Left ventricle myocardium inferior (tissue), 1 donor: ENCODE measurements at places on chromosomes 5 and 9.
A peak's percentile ranks its signal among the peaks of the same experiment; 100 is the strongest.

GRCh38 chr9:962023-962422 lies 14.4 kb upstream of the DMRT3 start:
- no peak for DNase-seq

DNA sequence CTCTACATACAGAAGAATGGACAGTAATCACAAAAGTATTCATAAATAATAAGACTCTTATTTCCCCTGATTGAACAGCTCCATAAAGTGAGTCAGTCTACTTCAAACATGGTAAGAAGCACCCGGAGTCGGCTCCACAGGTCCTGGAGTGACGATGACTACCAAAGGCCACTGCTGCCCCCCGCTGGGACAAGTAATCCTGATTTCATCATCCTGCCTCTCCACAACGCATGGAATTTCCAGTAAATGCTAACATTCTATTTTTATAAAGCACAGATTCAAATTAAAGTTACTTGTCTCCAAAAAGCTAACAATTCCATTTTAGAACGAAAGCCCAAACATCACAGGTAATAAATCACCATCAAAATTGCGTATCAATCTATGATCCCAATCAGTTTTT lies 16.2 kb downstream of the ATPSCKMT start:
- no peak for DNase-seq

DNA sequence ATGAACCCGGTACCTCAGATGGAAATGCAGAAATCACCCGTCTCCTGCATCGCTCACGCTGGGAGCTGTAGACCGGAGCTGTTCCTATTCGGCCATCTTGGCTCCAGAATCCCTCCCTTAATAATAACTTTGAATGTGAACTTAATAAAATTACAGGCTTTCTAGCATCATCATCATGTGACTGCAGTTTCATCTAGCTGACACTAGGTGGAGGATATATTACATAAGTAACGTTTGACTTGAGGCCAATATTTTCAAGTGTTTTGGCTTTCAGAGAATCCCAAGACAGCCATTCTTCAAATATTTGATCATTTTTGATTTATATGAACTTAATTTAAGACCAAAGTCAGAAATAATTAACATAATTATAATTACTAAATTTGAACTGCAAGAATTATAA lies 474.9 kb upstream of the CDH10 start:
- no peak for DNase-seq

DNA sequence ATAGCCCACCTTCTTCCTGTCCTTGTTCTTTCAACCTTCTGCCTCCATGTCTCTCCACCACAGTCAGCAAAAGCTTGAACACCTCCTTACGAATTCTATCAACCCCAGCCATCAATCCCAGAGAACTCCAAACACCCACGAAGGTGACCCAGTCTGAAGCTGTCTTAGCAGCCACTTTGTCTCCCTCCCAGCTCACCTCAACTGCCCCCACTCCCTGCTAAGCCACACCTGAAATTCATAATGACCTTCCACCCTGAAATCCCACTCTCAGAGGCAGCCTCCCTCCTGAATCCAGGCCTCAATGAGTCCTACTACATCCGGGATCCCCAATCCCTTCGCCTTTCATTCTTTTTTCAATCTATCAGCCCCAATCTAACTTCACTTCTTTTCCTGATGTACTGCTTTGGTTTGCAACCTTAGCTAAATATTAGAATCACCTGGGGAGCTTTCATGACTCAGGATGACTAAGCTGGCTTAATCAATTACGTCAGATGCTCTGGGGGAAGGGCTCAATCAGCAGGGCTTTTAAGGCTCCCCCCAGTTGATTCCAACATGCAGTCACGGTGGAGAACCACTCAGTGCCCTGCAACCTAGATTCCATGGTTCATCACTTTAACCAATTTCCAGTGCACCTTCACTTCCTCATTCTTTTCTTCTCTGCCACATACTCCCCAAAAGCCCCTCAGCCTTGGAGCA lies 32.2 kb downstream of the BHMT start:
- no peak for DNase-seq

GRCh38 chr5:35990941-35991611 lies at the start of gene UGT3A1:
Gene UGT3A1, minus strand, starts transcription at chr5:35991390. Its CDS starts 150 bp downstream, at chr5:35991240.
- DNase-seq: no peak

GRCh38 chr9:135762921-135763320 lies 60.9 kb downstream of the KCNT1 start:
- DNase-seq: no peak

DNA sequence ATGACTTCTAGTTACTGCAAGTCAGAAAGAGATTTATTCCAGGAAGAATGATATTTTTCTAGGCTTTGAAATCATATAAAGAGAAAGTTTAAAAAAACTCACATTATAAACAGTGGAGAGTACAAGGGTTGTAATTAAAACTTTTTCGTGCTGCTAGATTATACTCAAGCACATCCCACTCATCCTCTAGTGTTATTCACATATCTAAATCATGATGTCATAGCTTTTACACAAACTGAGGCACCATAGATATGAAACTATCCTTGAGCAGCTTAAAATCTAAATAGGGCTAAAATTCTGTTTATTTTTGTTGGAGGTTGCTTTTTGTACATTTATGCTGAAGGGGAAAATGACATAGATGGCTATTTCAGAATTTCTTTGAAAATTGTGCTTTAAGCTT lies 30.0 kb downstream of the TENT2 start:
- no peak for DNase-seq

- DNase-seq: no peak
These were observed 27.4 kb downstream of the INVS start for GRCh38 chr9:100126423-100126822.

- no peak for DNase-seq
These were observed 45.3 kb downstream of the ROR2 start for GRCh38 chr9:91904588-91905236.

DNA sequence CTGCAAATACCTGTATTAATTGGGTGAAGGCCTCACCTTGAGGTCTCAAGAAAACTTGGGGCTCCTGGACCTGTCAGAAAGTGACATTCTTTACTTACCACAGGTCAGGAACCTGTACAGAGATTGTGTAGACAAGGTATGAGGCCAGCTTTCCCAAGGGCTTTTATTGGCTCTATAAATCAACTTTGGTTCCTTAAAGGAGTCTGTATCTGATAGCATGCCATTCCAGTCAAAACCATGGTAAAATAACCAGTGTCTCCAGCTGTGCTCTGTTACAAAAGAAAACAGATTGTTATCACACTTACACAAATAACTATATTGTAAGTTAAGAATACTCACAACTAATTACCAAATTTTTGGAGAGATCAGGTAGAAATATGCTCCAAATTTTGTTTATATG lies 64.5 kb downstream of the COL15A1 start:
- no peak for DNase-seq

DNA sequence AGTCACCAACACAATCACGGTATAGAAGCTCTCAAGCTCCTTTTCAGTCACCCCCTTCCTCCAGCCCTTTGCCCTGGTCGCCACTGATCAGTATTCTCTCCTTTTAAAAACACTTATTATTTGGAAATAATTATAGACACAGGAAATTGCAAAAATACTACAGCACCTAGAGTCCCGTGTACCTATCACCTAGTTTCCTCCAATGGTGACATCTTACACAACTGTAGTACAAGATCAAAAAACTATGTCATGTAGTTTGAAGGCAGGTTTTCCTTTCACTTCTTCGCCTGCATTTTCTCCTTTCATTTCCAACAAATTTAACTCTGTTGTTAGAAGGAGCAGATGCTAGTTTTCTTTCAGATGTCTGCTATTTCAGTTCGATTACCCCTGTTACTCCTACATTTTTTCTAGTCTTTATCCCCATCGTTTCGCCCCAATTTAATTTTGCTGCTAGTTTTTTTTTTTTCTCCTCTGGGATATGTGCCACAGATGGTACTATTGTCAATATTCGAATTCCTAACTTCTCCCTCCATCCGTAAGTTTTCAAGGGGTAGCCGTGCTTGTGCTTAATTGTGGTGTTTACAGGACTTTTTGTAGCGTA lies 612 bp upstream of the ATG10 start:
- DNase-seq: no peak

GRCh38 chr9:130857864-130858738 lies 23.0 kb downstream of the ABL1 start:
- DNase-seq: peak; percentile 64

GRCh38 chr9:82273121-82273520 lies 284.5 kb downstream of the SPATA31D1 start:
- DNase-seq: no peak

GRCh38 chr5:78808380-78808779 lies 159.8 kb upstream of the LHFPL2 start:
- peak; percentile 32 for DNase-seq

- no peak for DNase-seq
These were observed 801.4 kb downstream of the BRINP1 start for GRCh38 chr9:118567861-118568260.

DNA sequence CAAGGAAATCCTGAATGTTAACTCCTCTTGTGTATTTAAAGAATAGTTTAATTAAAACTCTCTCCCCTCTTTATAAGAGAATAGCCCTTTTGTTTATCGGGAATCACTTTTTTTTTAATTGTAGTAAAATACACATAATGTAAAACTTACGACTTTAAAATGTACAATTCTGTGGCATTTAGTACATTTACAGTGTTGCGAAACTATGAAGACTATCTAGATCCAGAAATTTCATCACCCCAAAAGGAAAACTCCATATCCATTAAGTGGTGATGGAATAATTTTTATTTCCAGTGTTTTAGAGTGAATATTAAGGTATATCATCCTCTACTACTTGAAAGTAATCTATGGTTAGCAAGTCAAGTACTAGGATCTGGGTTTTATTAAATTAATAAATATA lies 36.8 kb downstream of the KDM3B start:
- DNase-seq: no peak

GRCh38 chr5:97365918-97366317 lies 182.9 kb upstream of the RIOK2 start:
- DNase-seq: no peak

DNA sequence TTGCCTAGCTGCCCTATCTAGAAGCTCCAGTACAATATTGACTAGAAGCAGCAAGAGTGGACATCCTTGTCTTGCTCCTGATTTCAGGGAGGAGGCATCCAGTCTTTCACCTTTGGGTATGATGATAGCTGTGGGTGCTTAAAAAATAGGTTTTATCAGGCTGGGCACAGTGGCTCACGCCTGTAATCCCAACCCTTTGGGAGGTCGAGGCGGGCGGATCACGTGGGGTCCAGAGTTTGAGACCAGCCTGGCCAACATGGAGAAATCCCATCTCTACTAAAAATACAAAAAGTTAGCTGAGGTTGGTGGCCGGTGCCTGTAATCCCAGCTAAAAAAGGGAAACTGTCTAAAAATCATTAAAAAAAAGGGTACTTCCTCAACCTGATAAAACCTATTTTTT lies 2.0 kb upstream of the CAMSAP1 start:
- no peak for DNase-seq

- DNase-seq: no peak
These were observed 56.9 kb upstream of the TRIO start for GRCh38 chr5:14086261-14086660.

DNA sequence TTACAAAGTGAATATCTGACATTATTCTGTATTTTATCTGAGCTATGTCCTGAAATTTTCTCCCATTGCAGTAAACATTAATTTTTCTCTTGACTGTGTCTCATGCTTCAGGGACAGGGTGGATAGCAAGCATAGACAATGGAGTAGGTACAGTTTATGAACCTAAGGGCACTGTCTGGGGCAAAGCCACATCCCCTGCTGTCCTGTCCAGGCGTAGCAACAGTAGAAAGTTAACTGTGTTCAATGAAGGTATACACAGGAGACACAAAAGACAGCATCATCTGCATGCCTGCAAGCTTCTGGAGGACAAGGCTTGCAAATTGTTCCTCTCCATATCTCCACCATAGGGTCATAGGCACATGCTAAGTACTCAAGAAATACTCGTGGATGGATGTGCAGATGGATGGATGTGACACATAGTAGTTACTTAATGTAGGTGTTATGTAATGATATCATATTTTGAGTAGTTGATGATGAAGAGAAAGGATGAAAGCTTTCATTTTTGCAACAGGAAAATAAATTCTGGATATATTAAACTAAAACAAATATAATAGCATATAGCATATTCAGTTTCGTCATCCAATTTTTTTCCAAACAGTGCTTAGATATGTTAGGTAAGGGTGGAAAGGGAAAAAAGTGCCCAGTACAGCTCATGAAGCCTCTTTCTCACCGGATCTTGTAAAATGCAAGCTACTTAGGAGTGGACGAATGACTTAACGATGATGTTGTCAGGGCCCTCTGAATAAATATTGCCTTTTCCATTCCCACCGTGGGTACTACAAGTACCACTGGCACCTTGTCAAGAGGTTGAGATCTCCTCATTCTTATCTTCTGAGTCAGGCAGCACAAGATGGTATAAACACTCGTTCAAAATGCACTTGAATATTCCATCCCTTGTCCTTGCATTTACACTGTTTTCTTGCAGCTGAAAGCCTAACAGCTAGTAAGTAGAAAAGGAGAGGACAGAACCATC lies 19.9 kb upstream of the ZSWIM6 start:
- no peak for DNase-seq
